ENCODE measurements at places on chromosomes 2 and 18.

GRCh38 chr2:205902041-205902899, 183.7 kb downstream of the INO80D start:
- DNase-seq: no peak

- no peak for DNase-seq
Observed at GRCh38 chr18:67840379-67840778, 323.9 kb upstream of the DSEL start.

- no peak for DNase-seq
Observed at GRCh38 chr2:111208639-111209038, 87.9 kb downstream of the BCL2L11 start.

DNA sequence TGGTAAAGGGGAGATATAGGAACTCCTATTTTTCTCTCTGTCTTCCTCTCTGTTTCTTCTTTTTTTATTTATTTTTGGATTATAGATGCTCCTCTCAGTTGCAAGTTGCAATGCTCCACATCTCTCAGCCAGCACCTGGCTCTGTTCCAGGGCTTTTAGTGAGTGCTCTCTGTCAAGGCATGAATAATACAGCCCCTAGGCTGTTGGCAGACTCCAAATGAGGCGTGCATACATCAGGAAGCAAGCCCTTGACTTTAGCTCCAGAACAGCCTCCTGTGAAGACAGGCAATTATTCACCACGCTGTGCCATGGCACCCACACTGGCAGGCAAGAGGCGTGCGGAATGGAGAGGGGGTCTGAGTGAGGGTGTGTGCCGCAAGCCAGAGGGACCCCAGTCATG, 228.1 kb upstream of the PXDN start:
- no peak for DNase-seq

GRCh38 chr2:69524799-69525198, 87.6 kb upstream of the NFU1 start:
- no peak for DNase-seq

- DNase-seq: no peak
Observed at GRCh38 chr2:28405537-28405936, 12.9 kb downstream of the FOSL2 start.

DNA sequence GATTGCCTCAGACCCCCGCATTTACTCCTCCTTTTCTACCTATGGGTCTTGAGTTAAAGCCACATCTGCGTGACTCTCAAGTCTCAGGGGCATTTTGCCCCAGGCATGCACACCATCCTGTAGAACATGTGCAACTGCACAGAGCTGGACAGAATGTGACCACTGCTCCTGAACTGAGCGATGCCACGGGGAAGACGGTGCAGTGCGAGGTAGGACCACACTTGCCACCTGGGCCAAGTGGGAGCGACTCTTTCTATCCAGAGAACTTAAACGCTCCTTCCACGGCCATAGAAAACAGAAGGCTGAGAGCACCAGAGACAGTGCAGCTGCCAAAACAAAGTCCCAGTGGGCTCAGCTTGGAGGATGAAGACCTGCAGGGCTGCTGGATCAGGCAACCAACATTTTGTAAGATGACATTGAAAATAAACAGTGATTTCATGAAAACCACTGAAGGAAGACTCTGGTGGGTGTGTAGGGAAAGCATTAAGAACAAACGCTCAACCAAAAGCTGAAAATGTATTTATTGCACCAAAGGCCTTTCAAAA, 149.0 kb upstream of the HDAC4 start:
- DNase-seq: no peak

- DNase-seq: no peak
Observed at GRCh38 chr2:38146907-38147307, 71.0 kb upstream of the CYP1B1 start.

GRCh38 chr2:85716346-85716914, 22.3 kb downstream of the GNLY start:
- no peak for DNase-seq

Measured in stimulated activated CD4-positive, alpha-beta T cell treated with anti-CD3 and anti-CD28 coated beads, TNF-alpha, amount 100 ng/mL, for 1 hour (primary cell).